ENCODE measurements at places on chromosomes 12 and 14. TPM values are rescaled to one million over a fixed set of nuclear protein-coding genes. Genes with fewer than 3 reads are reported as not detected.

KRT77 gene
- total RNA-seq, result not detected

SIX4 gene
- 4.1 TPM for total RNA-seq

- no peak for DNase-seq
Measured at GRCh38 chr14:71135911-71136310, 228.7 kb downstream of the PCNX1 start.

DNA sequence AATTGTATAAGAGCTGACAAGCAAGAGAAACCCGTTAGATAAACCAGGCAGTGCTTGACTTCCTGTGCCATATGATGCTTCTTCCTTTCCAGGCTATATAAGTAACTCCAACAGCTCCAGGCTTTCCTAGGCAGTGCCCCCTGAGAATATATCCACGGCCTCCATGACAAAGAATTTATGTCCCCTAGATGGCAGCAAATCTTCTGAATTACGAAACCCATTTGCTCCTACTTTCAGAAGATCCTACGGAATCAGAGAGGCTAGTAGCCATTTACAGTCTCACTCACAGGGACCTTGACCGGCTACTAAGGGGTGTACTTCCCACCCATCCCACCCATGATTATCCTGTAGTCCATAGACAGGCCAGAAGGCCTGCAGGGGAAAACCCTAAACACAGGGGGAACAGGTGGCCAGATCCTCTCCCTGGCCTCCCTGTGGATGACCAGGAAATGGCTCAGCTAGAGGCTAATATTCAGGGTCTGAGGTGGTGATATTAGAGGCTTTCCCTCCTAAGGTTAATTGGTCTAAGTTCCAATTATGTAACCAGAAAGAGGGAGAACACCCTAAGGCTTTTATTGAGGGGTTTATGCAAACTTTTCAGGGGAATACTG is 77.2 kb upstream of the DCD start:
- no peak for DNase-seq

BEST3 gene
- total RNA-seq, result not detected

DNA sequence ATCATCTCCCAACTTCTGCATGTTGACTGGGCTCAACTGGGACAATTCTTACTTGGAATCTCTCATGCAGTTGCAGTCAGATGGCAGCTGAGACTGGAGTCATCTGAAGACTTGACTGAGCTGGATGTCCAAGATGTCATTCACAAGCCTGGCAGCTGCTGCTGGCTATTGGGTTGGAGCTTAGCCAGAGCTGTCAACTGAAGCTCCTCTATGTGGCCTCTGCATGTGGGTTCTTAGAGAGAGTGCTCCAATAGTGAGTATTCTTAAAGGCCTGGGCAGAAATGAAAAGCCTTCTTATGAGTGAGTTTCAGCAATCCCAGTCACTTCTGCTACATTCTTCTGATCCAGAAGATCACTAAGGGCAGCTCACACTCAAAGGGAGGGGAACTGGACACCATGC is 440.9 kb downstream of the LRIG3 start:
- no peak for DNase-seq

FAM90A1 gene
- not detected for total RNA-seq

DNA sequence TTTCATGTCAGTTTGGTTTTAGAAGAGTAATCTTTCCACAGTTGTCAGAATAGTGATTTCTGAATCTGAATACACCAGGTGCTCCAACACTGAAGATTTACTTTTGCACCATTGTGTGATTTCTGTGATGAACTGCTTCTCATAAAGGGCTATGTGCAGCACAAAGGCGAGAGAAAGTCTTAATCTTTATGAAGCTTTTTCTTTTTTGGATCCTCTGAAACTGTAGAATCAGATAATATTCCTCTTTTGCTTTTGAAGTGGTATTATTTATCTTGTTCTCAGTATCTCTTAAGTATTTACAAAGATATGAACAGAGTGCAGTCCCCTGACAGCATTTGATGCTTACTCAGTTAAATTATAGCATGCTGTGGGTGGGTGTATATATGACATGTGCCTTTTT is 207.8 kb downstream of the NAV3 start:
- DNase-seq, result no peak

GRCh38 chr14:101361044-101361443 is 200.3 kb upstream of the DIO3 start:
- no peak for DNase-seq

DNA sequence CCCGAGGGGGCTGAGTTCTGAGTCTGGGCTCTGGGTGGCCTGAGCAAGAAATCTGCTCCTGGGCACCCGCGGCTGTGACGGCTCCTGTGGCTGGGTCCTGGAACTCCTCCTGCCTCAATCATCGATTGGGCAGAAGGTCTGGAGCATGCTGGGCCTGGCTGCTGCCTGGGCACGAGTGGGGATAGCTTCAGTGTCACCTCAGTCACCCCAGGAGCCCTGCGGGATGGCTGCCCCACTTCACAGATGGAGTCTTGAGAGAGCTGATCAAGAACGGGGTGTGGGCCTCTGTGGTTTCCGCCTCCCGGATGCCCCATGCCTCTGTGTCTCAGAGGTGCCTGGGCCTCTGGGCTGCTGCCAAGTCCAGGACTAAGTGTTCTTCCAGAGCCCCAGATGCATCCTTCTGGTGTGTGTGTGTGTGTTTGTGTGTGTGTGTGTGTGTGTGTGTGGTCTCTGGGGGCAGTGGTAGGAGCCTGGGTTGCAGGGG is 185.6 kb upstream of the C14orf180 start:
- DNase-seq, result peak; percentile 64

GRCh38 chr12:71942259-71942658 is 3.6 kb downstream of the TPH2 start:
- DNase-seq, result no peak

DNA sequence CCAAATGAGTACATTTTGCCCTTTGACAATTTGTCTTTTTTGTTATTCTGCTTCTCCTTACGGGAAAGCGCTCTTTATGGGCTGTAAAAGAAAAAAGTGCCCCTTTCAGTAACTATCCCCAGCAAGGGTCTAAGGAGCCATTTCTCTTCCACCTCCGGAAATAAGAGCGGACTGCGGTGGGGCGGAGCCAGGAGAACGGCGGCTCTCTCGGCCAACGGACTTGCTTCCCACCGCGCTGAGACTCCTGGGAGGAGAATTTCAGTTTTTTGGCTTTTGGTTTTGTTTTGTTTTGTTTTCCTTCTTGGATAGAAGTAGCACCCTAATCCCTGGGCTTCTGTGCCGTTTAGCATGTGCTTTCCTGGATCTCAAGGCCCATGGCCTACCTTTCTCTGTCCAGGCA is 43.5 kb downstream of the ZNF641 start:
- no peak for DNase-seq

DNA sequence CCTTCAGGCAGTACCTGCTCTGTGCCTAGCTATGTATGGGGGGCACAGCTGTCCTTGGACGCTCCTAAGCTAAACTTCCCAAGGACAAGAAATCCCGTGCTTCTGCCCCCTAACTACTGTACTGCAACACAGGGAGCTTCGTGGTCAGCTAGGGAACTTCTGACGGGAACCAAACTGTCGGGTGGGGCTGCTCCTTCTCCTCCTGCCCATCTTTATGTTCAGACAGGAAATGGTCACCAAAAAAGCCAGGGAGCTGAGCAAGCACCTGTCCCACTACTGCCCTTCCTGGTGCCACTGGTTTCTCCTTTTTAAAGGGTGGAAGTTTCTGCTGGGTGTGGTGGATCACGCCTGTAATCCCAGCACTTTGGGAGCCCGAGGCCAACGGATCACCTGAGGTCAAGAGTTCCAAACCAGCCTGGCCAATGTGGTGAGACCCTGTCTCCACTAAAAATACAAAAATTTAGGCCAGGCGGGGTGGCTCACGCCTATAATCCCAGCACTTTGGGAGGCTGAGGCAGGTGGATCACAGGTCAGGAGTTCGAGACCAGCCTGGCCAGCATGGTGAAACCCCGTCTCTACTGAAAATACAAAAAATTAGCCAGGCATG is 26.6 kb downstream of the PXN start:
- no peak for DNase-seq

CNOT2 gene
- 54.5 TPM for total RNA-seq

TPPP2 gene
- total RNA-seq, result 0.86 TPM

DNA sequence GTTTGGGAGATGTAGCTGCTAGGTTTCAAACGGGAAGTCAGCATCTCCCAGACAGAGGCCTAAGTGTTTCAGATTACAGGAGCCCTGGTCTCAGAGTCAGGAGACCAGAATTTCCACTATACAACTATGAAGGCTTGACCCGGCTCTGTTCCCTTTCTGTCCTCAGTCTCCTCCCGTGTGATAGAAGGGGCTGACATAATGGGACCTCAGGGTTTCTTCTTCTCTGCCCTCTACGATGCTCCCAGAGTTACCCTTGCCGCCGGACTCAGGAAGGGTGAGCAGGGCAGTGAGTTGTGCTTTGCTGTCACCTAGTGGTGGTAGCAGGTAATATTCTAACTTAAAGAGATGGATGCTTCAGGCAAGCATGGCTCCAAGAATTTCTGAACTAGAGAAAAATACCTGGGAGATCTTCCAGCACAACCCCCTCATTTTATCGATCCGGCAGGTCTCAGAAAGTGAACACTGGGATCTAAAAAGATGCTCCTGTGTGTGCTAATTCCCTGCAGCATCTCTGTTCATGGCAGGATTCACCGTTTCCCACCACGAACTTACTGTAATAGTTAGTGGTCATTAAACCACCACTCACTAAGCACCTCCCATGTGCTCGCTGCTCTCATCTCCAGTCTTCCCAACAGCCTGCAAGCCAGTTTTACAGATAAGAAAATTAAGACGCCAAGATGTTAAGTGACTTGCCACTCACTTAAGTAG is 84.4 kb downstream of the VWF start:
- peak; percentile 66 for DNase-seq

CHGA gene
- not detected for total RNA-seq

- DNase-seq, result no peak
Measured at GRCh38 chr12:113052326-113052725, 4.2 kb upstream of the DTX1 start.
